ENCODE measurements at places on chromosomes 1 and 21.

DNA sequence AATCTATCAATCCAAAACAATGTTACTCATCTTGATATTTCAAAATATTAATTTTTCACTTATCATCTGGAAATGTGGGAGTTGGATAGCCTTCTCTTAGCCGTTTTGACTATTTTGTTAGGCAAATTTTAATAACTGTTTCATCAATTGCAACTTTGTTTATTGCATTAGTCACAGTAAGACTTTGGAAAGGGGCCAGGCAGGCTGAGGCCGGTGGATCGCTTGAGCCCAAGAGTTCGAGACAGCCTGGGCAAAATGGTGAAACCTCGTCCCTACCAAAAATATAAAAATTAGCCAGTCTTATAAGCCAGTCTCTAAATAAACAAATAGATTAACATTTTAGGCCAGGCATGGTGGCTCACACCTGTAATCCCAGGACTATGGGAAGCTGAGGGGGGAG lies 113.0 kb upstream of the NR5A2 start:
- DNase-seq: no peak

DNA sequence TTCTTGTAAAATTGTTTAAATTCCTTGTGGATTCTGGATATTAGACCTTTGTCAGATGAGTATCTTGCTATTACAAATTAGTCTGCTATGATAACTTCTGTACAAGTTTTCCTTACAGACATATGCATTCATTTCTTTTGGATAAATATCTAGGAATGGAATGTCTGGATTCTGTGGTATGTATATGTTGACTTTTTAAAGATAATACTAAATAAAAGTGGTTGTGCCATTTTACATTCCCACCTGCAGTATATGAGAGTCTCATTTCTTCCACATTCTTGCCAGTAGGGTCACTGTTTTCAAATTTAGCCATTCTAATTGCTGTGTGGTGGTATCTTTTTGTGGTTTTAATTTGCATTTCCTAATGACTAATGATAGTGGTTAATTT lies 53.9 kb downstream of the SYDE2 start:
- DNase-seq: no peak

DNA sequence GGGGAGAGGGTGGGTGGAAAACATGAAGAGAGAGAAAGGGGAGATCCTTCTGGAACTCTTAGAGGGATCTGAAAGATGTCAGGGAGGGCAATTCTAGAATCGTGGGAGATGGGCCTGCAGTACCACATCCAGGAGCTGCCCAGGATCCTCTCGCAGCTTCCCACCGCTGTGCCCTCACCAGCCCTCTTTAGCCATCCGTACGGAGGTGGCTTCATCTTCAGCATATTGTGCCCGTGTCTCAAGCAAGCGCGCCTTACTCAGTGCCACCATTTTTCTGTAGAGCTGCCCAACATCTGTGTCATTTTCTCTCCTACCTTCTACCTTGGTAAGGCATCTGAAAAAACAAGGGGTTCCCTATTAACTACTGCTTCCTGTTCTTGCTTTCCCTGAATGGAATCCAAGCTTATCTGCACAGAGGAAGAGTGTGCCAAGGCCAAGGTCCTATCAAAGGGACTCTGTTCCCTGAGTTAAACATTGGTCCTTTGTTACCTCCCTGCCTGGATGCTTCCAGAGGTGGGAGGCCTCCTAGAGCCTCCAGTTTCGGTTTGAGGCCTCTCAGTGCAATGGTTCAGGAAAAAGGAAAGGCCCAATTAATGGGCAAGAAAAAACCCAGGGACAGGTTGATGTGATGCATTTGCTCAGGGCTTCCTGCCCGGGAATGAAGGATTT lies 23.2 kb downstream of the C1orf116 start:
- no peak for DNase-seq

DNA sequence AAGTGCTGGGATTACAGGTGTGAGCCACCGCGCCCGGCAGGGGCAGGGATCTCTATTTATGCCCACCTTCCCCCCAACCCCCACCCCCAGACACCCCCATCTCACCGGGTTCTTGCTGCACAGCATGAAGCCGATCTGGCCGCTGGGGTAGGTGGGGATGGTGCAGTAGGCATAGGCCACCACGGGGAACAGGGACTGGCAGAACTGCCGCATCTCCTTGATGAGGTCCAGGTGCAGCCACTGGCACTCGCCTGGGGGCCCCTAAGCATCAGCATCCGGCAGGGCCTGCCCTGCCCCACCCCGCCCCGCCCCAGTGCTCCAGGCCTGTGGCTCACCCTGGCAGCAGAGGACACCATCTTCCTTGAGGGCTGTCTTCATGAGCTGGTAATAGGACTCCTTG lies 4.1 kb downstream of the SRM start:
- DNase-seq: no peak

GRCh38 chr1:172398970-172399755 lies 21.3 kb upstream of the C1orf105 start:
- peak; percentile 76 for DNase-seq

GRCh38 chr1:86445919-86446318 lies 21.9 kb downstream of the CLCA2 start:
- DNase-seq: no peak

- DNase-seq: no peak
Measured at GRCh38 chr1:53262000-53262399, 23.7 kb upstream of the MAGOH start.

- DNase-seq: no peak
Measured at GRCh38 chr1:171472183-171472647, 13.1 kb upstream of the PRRC2C start.

DNA sequence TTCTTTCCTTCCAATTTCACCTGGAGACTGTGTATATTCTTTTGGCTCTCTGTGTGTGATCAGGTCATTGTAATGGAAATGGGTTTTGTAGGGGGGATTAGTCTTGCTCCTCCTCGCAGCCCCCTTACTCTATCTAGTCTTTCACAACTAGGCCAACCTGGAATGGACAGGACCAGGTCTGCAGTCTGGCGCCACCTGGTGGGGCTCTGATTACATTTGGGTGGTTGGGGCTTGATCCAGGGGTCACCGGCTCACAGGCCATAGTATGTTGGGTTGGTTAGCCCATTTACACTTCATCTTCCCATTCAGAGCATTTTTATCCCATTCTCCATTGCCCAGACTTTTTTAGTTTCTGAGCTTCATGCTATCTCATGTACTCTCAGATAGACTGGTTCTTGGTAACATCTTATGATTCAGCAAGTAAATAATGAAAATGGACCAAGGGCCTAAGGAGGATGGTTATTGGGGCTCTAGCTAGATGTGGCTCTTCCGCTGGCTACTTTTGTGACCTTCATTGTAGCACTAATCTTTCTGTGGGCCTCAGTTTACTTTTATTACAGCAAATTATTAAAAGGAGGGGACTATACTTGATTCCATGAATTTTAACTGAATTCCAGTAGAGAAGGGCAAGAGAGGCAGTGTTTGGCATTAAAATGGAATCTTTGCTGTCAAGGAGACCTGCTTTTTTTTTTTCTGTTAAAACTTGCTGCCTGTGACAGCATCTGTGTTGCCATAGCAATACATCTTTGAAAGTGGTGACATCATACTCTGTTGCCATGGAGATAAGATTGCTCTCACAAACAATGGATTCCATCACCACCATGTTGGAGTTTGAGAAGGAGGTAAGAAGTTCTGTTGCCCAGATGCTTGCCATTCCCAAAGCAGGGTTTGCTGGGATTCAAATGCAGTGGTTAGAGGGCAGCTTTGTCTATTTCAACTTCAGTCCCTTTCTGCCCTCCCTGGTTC lies 150.1 kb downstream of the PLXNA2 start:
- DNase-seq: peak; percentile 36

DNA sequence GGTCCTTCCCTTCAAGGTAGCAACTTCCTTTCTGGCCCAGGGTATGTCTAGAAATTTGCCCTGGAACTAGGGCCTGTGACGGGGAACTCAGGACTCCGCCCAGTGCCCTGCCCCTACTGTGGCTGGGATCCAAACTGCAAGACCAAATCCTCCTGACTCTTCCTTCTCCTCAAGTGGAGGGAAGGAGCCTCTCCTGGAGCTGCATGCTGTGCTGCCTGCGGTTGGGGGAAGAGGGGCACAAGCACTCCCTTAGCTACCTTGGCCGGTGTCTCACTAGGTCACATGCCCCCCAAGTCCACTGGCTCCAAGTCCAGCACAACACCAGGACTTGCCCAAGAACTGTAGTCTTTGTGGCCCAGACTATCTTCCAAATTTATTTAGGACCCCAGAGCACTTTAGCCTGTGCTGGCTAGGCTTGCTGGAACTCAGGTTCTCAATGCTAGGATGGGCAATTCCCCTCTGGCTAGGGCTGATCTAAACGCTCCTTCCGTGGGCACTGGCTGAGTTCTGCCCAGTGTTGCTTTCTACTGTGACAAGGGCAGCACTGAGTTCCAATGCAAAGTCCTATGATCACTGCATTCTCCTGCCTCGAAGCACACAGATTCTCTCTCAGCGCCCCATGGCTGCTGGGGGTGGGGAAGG lies 12.2 kb downstream of the ADSS2 start:
- DNase-seq: no peak

GRCh38 chr1:14627608-14628489 lies 29.4 kb downstream of the KAZN start:
- peak; percentile 79 for DNase-seq

GRCh38 chr1:184399192-184399847 lies 12.5 kb downstream of the C1orf21 start:
- no peak for DNase-seq

- peak; percentile 81 for DNase-seq
Measured at GRCh38 chr21:34545079-34545884, 33.3 kb upstream of the KCNE1 start.

GRCh38 chr1:244231193-244231571 lies 180.1 kb downstream of the ZBTB18 start:
- no peak for DNase-seq

GRCh38 chr1:79113836-79114235 lies 107.3 kb upstream of the ADGRL4 start:
- no peak for DNase-seq

Measured in midbrain (tissue), 1 donor.